ENCODE measurements at places on chromosomes 4 and X. TPM values are rescaled to one million over a fixed set of nuclear protein-coding genes. Genes with fewer than 3 reads are reported as not detected.
A peak's percentile ranks its signal among the peaks of the same experiment; 100 is the strongest.

The COMMD8 gene
- total RNA-seq, result 20.8 TPM

DNA sequence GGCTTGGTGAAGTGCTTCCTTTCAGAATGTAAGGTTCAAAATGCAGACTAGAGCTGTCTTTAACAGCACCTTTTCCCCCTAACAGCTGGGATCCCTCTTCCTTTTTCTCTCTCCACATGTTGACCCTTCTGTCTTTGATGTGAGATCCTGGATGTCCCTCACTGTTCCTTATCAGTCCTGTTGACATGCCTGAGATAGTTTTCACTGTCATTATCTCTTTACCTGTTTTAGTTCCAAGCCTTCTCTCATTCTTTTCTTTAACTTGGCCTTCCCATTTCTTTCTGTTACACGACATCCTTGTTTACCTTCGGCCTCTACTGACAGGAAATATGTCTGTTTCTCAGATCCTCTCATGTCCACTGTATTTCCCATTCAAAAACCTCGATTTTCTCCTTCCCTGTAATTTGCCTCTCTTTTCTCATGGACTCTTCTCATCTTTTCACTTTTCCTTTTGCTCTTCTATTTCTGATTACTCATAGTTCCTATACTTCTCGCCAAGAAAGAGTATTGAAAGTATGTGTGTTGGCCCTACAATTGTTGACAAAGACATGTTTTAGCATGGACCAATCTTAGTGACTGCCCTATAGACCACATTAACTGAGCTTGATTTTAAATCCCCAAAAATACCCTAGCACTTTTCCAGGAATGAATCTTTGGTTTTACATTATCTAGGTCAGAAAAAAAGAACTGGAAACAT, 1.2 kb upstream of the SOWAHB start:
- no peak for DNase-seq

- DNase-seq, result no peak
These were observed 10.3 kb downstream of the MRPL1 start for GRCh38 chr4:77872723-77873445.

DNA sequence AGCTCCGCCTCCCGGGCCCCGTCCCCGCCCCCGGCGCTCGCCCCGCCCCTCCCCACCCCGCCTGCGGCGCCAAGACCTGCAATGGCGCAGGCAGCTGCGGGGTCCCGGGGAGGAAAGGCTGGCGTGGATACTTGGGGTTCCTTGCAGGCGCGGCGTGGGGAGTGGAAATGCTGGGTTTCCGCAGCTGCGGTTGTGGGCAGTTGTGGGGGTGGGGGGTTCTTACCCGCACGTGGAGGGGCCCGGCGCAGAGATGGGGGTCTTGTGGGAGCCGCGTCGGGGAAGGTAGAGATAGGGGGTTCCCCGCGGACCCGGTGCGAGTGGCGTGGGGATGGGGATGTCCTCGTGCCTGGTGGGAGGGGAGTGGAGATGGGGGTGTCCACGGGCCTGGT, 680 bp upstream of the ASMTL start:
- no peak for DNase-seq

- no peak for DNase-seq
These were observed 60.8 kb downstream of the TBL1X start for GRCh38 chrX:9525511-9526248.

The FAM149A gene
- total RNA-seq, result 12.2 TPM

- DNase-seq, result no peak
These were observed 723.1 kb downstream of the ADGRL3 start for GRCh38 chr4:61923179-61923578.

The AFF2 gene
- total RNA-seq, result 0.27 TPM

The LPAR4 gene
- total RNA-seq, result 0.36 TPM

GRCh38 chr4:76504613-76505465, 69.8 kb downstream of the SHROOM3 start:
- DNase-seq, result no peak

The FAAH2 gene
- total RNA-seq, result 0.14 TPM

DNA sequence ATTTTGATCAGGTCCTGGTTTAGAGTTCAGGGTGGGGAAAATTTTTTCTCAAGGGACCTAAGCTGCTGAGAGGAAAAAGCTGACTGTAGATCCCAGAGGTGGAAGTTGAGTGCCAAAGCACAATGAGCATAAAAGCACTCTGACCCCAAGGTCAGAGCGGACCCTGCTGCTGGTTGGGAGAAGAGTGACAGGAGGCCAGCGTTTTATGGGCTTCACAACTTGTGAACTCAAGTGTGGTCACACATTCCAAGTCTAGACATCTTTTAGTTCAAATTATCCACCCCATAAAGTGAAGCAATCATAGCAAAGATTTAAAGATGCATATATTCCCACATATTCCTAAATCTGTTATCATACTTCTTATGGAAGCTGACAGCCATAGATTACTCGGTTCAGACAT, 220.3 kb downstream of the CHIC2 start:
- no peak for DNase-seq

DNA sequence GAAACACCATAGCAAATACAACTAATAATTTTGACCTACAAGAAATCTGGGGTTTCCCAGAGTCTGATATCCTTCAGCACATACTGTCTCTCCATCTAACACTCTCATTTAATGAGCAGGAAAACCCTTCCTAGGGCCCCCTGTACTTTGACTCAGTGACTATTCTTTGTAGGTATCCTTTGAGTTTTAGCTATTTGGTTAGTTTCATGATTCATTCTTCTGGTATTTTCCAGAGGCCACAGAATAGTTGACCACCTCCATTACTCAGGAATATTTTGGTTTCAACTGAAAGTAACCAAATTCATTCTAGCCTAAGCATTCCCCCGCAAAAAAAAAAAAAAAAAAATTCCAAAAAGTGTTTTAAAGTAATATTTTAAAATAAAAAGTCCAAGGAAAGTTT, 140.0 kb downstream of the IDS start:
- DNase-seq, result no peak

DNA sequence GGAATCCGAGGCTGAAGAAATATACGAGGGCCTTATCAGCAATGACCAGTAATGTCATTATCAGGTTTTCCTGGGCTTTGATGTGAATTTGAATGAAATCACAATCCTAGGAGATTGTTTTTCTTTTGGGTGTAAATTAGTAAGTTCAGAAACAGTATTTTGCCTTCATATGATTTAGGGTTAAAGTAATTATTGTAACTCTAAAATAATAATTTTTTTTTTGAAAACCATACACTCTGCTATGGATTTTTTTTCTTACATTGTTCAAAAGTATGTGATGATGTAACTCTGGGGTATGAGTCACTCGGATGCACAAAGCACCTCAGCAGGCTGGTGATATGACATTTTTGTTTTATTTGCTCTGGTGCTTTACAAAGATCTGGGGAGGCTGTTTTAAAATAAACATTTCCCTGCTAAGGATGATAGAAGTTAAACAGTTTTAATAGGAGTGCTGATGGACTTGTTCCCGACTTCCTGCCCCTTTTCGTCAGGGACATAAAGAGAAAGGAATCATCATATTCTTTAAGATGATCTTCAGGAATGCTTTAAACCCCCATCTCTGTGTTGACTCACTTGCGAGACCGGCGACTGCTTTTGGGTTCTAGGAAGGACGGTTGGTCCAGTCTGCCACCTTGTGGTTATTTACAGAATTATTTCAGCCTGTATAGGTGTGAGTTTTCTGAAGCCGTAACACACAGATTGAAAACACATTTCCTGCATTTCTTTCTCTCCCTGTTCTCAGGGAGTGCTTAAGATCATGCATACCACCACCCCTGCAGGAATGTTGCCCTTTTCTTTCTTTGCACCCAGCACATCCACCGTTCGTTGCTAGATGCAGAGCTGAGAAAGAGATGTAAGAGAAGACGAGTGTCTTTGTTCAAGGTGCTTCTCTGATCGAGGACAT, 72.5 kb downstream of the RAPGEF2 start:
- peak; percentile 36 for DNase-seq

DNA sequence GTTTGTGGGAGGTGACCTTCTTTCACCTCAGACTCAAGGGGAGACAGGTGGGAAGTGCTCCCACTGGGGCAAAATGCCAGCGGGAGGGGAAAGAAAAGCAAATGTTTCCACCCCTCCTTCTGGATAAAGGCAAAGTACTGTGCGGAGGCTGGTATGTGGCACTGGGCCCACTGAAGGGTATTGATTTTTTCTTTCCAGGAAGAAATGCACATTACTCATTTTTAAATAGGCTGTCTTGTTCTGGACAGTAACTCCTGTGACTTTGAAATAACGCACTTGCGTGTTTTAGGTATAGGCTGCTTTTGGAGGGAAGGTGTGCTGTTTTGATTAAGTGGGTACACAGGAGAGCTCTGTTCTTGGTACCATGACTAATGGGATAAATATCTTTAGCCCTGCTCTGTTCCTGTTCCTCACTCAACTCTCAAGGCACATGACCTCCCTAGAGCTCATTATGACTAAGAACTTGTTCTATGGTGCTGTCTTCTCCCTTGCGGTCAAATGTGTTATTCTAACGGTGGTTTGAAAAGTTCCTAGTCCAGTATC, 40.7 kb upstream of the MBTPS2 start:
- no peak for DNase-seq

GRCh38 chr4:30103455-30103854, 616.7 kb upstream of the PCDH7 start:
- no peak for DNase-seq

DNA sequence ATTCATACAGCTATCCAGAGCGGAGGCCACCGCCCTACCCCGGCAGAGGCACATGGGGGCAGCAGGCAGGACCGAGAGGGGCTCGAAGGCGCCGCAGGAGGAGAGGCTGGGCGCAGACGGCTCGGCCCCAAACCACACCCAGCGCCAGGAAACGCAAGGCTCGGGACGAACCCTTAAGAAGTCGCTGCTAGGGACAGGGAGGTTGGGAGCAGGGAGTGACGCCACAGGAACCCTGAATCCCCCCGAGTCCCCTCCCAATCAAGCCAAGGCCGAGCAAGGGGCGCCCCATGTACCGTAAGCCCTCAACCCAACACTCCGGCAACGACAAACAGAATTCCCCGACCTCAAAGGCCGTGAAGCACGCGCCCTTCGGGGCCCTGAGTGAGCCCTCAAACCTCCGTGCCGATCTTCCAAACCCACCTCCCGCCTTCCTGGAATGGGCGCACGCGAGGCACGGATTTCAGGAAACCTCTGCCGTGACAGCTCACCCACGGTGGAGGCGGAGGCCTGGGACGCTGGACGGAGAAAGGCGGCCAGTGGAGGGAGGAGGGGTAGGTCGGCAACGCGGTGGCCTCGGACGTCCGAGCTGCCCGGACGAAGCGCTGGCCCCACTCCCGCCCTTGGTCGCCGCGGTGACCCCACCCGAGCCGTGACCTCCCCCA, 1.8 kb downstream of the ZFYVE28 start:
- peak; percentile 38 for DNase-seq

- DNase-seq, result no peak
These were observed 2.9 kb downstream of the TMEM129 start for GRCh38 chr4:1718095-1718850.

The AKAP4 gene
- total RNA-seq, result not detected

The XAGE2 gene
- total RNA-seq, result not detected

- DNase-seq, result no peak
These were observed 9.6 kb upstream of the TMA16 start for GRCh38 chr4:163484906-163485305.

DNA sequence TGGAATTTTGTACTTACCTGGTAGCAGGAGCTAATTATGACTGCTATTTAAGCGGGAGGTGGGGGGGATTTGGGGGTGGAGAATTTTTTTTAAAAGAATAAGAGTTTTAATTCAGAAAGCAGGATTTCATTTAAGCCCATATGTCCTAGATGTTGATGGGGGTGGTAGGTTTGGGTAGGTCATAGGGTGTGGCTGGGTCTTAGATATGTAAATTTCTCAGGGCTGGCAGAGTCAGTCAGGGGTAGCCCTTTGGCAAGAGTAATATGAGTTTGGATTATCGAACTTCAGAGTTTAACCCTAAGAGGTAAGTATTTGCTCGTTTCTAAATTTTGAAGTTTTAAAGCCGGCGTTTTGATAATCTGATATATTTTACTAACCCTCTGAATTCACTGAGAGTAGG, 35.2 kb upstream of the COX18 start:
- DNase-seq, result no peak

The STOX2 gene
- total RNA-seq, result 12.2 TPM

DNA sequence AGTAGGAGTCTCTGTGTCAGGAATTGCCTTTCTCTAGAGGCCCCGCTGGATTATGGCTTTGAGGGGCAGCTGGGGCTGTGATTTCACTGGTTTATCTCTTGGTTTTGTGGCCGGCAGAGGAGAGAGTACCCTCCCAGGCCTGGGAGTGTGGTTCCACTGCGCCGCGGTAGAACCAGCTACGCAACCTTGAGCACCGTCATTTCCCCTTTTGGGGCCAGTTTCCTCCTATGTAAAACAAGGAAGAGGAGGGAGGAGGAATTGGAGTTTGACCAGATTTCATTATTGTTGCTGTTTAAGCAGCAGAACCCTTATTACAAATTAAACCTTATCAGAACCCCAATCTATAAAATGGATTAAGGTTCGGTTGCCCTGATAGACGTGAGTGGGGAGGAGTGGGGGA, 4.4 kb downstream of the SOX3 start:
- no peak for DNase-seq

The FAM47B gene
- not detected for total RNA-seq

- no peak for DNase-seq
These were observed 74.3 kb downstream of the CAMK2D start for GRCh38 chr4:113687067-113687718.

DNA sequence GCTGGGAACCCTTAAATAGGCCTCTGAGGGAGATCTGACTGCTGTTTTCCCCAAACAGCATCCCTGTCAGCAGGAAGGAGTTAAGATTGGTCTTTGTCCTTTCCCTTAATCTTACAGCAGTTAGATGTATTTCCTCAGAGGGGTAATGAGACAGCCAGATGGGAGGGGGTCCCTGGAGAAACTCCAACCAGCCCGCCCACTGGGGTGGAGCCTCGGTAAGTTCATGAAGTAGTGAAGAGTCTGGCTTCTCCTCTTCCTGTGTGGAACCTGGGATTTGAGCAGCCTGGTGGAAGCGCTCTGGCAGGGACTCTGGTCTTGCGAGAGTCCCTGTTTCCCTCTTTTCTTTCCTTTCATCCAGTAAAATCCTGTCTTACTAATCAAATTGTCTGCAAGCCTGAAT, 330.0 kb downstream of the TLL1 start:
- no peak for DNase-seq

- no peak for DNase-seq
These were observed 66.7 kb upstream of the PJA1 start for GRCh38 chrX:69231903-69232302.

DNA sequence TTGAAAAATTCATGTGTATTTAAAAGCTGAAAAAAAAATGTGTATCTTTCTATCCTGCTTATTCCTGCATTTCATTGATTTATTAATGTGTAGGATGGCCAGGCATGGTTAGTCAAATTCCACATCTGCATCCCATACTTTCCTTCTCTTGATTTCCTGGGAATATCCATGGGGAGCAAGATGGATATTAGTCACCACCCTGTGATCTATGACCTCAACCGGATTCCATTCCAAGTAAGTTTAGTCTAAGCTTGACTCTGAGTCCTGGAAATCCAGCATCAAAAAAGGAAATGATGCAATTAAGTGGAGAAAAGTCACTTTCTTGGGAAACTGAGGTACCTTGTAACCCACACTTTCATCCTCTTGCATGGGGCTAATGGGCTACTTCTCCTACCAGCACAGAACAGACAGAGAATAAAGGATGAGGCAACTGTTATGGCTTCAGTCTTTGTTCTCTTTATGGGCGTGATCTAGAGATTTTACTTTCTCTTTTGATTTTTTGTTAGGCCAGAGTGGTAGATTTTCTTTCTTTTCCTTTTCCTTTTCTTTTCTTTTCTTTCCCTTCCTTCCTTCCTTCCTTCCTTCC, 17.1 kb upstream of the BEX4 start:
- DNase-seq, result no peak

Measured in left ventricle myocardium inferior (tissue), 1 donor.